ENCODE measurements at places on chromosomes 1 and 21. TPM values are rescaled to one million over a fixed set of nuclear protein-coding genes. Genes with fewer than 3 reads are reported as not detected.
A peak's percentile ranks its signal among the peaks of the same experiment; 100 is the strongest.

DNA sequence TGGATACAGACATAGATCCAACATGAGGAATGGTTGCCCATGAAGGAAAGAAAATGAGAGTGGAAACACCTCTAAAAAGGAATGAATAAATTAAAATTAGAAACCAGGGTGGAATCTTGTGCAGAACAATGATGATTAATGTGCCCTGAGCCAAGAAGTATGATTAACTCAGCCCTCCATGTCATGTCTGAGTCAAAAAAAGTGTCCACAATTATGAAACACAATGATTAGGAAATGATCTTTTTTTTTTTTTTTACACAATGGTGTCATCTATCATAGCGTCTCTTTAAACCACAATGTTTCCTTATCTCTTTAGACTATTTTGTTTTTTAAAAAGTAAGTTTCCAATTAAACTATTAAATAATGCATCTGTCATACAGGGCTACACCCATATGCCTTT lies 78.9 kb upstream of the RAB4A start:
- H3K27ac ChIP-seq: no peak overlapping the region
- H3K27me3 ChIP-seq: no peaks in the 10 kb centered on the region
- DNase-seq: no peak
- H3K4me3 ChIP-seq: no peak overlapping the region
- H3K36me3 ChIP-seq: no peaks in the 10 kb centered on the region

DNA sequence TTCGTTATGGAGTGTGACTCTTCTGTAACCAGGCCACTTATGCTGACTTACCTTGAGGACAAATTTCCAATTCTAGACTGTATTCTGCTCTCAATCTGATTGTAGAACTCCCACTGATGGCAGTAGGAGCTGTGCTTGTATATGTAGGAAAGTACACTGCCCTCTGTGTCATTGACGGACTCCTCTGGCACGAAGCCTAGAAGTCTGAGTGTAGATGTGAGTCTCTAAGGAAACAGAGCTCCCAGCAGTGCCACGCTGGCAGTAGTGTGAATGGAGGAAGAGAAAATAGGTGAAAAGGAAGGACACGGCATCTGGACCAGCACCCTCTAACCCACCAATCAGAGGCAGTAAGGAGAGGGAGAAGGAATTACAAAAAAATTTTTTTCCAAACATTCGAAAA lies 130.4 kb upstream of the ADGRL2 start:
- H3K4me1 ChIP-seq: no peaks in the 10 kb centered on the region
- no peaks in the 10 kb centered on the region for H3K36me3 ChIP-seq
- DNase-seq: peak; percentile 82
- no peaks in the 10 kb centered on the region for H3K27me3 ChIP-seq

Gene PCNT
- 21.6 TPM for polyA plus RNA-seq

Gene S100A14
- 2.5 TPM for polyA plus RNA-seq

DNA sequence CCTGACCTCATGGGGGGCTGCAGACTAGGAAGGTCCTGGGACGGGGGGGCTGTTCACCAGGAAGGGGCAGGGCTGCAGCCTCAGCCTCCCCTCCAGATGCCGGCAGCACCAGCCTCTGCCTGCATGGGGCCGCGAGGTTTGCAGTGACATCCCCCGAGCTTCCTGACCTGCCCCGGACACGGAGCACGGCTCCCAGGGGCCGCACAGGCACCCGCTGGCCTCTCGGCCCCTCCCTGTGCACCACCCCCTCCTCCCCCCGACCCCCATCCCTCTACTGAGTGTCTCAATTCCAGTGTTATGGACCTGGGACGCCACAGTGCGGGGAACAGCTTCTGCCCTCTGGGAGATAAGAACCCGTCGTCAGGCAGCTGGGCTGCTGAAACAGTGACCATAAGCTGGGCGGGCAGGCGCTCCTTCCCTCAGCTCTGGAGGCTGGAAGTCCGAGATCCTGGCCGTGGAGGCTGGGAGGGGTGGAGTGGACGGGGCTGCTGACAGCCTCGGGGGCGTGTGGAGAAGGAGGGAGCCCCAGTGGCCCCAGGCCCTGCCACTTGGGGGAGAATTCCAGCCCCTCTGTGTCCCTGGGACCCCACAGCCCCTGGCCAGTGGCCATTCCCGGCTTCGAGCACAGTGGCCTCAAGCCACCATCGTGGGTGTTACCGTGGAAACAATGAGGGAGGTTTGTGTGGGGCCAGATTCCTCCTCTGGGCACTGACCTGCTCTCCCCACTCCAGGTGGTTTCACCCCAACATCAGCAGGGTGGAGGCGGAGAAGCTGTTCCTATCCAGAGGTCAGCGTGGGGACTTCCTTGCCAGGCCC lies 11.6 kb downstream of the RNF223 start:
- H3K36me3 ChIP-seq: no peaks in the 10 kb centered on the region
- H3K4me3 ChIP-seq: no peak overlapping the region
- no peaks in the 10 kb centered on the region for H3K4me1 ChIP-seq

GRCh38 chr1:176878750-176879536 lies 285.6 kb downstream of the ASTN1 start:
- H3K36me3 ChIP-seq: no peaks in the 10 kb centered on the region
- no peaks in the 10 kb centered on the region for H3K27me3 ChIP-seq
- DNase-seq: no peak
- no peak overlapping the region for H3K27ac ChIP-seq
- H3K4me3 ChIP-seq: no peak overlapping the region

GRCh38 chr1:92882819-92883218 lies 51.0 kb downstream of the RPL5 start:
- no peak overlapping the region for H3K27ac ChIP-seq
- no peak for DNase-seq
- H3K27me3 ChIP-seq: no peaks in the 10 kb centered on the region
- H3K4me1 ChIP-seq: no peaks in the 10 kb centered on the region
- no peak overlapping the region for H3K4me3 ChIP-seq

DNA sequence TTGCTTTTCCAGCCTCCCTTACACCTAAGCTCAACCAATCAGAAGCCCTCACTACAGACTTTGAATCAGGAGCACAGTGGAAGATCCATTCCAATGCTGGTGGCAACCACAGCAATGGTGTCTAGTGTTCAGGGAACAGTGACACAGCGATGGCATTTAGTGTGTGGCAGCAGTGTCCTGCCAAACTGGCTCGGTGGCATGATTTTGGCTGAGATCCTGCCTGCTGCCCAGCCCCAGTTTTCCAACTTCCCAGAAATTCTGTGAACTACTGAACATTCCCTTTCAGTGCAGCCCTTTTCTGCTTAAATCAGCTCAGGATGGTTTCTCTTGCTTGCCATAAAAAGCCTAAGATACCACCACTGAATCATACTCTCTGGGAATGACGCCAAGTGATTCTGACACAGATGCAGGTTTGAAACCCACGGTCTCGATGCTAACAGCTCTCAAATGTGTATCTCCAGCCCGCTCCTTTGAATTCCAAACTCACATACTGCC lies 8.8 kb downstream of the ASAP3 start:
- H3K4me3 ChIP-seq: no peak overlapping the region
- no peak overlapping the region for H3K27ac ChIP-seq
- no peaks in the 10 kb centered on the region for H3K4me1 ChIP-seq
- no peak for DNase-seq
- no peaks in the 10 kb centered on the region for H3K36me3 ChIP-seq

Gene AGMAT
- 1.4 TPM for polyA plus RNA-seq

DNA sequence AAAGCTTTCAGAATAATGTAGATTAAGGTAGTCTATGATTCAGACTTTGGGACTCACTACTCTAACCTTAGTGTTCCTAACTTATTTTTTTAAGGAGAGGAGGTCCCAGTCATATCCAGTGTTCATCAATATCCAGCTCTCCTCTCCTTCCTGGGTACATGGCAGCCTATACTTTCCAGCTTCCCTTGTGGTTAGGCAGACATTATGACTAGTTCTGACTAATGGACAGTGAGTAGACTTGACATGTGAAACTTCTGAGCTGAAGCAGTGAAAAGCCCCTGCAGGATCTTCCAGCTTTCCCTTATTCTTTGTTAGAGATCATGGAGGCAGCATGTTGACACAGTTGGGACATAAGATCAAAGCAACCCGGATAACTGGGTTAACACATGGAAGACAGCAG lies 144.2 kb downstream of the PTPRU start:
- H3K36me3 ChIP-seq: no peaks in the 10 kb centered on the region
- H3K27ac ChIP-seq: no peak overlapping the region
- no peaks in the 10 kb centered on the region for H3K4me1 ChIP-seq

Gene PGLYRP3
- not detected for polyA plus RNA-seq

Gene SCNM1
- polyA plus RNA-seq: 58.4 TPM

Gene UBXN10
- polyA plus RNA-seq: 0.25 TPM

Gene PRDM16
- polyA plus RNA-seq: 5.0 TPM

Gene SHISA4
- polyA plus RNA-seq: 76.1 TPM

GRCh38 chr1:92968138-92969032 lies 7.1 kb upstream of the DIPK1A start:
- H3K27ac ChIP-seq: no peak overlapping the region
- H3K4me3 ChIP-seq: no peak overlapping the region
- H3K4me1 ChIP-seq: peaks cover 2% of the 10 kb centered on the region

DNA sequence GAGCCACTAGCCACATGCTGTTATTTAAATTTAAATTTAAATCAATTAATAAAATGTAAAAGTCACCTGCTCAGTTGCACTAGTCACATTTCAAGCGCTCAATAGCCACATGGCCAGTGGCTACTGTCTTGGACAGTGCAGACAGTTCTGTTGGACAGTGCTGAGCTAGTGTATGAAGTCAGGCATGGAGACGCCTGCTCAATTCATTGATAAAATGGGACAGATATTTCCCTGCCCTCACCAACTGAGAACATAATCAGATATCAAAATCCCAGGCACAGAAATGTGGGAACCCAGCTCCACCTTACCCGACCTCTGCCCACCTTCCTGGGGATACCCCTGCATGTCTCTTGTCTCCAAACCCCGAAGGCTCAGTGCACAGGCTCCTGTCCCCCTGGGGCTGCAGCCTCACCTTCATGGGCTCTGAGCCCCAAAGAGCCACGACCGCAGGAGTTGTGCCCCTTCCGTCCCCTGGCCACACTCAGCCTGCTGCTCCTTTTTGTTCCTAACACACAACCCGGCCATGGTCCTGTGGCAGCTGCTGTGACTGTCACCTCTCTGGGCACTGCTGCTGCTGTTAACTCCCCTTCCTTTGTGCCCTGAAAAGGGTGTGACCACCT lies 63.5 kb downstream of the TCP10L start:
- H3K27ac ChIP-seq: no peak overlapping the region
- H3K4me3 ChIP-seq: no peak overlapping the region
- no peaks in the 10 kb centered on the region for H3K27me3 ChIP-seq

- H3K27me3 ChIP-seq: no peaks in the 10 kb centered on the region
- peak; percentile 72 for DNase-seq
- H3K36me3 ChIP-seq: no peaks in the 10 kb centered on the region
- peak overlapping the region; percentile 85 for H3K4me3 ChIP-seq
- peaks cover 5% of the 10 kb centered on the region for H3K4me1 ChIP-seq
- peak overlapping the region; percentile 81 for H3K27ac ChIP-seq
Measured at GRCh38 chr1:39409055-39409816, 82.2 kb upstream of the BMP8A start.

DNA sequence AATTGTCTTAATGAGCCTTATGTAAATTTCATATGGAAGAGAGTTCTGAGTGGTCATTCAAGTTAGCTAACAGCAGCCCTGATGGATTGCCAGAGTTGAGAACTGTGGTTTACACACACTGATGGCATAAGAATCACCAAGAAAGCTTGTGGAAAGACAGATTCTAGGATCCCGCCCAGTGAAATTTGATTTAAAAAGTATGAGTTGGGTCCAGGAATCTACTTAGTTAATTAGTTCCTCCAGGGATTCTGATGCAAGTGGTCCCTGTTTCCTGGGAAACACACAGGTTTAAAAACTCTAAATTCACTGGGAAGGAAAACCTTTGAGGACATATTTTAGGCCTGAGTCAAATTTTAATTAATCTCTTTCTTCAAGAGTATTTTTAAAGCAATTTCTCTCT lies 144.3 kb downstream of the NTPCR start:
- H3K36me3 ChIP-seq: peaks cover 2% of the 10 kb centered on the region
- no peak for DNase-seq
- H3K4me1 ChIP-seq: no peaks in the 10 kb centered on the region
- H3K27ac ChIP-seq: no peak overlapping the region
- H3K4me3 ChIP-seq: no peak overlapping the region
- H3K27me3 ChIP-seq: no peaks in the 10 kb centered on the region

DNA sequence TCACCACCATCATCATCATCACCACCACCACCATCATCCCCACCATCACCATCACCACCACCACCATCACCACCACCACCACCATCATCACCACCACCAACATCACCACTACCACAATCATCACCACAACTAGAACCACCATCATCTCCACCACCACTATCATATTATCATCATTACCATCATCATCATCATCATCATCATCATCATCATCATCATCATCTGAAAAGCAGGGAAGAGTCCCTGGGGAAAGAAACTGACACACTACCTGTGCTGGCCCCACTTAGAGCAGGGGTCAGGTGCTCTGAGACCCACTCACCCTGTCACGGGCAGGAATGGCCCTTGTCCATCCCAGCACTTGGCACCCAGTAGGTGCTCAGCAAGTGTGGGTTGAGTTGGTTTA lies 104.9 kb upstream of the IFFO2 start:
- H3K27me3 ChIP-seq: no peaks in the 10 kb centered on the region
- no peaks in the 10 kb centered on the region for H3K36me3 ChIP-seq
- no peak overlapping the region for H3K4me3 ChIP-seq
- DNase-seq: no peak
- H3K27ac ChIP-seq: no peak overlapping the region
- no peaks in the 10 kb centered on the region for H3K4me1 ChIP-seq

DNA sequence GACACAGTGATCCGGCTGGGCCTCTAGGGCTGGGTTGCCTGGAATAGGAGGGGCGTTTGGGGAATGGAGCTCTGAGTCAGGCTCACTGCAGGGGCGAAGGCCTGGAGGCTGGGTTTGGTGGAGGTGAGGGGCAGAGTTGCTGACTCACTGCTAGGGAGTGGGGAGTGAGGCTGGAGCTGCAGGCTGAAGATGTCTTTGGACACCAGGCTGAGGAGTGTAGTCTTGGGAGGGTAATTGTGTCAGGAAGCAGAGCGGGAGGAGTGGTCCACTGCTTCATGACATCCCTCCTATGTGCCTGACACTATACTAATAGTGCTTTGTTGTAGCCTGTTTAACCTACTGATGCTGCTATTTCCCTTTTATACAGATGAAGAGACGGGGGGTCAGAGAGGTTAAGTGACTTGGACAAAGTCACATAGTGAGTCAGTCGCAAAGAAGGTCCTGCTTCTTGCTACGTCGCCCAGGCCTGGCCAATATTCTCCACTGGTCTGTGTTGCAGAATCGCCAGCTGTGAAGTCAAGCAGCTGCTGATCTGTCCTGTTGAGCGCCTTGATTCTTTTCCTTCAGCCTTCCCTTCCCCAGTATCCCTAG lies 13.6 kb downstream of the ACTL8 start:
- H3K27me3 ChIP-seq: no peaks in the 10 kb centered on the region
- no peaks in the 10 kb centered on the region for H3K4me1 ChIP-seq
- DNase-seq: peak; percentile 84
- H3K4me3 ChIP-seq: no peak overlapping the region
- no peak overlapping the region for H3K27ac ChIP-seq
- H3K36me3 ChIP-seq: no peaks in the 10 kb centered on the region

DNA sequence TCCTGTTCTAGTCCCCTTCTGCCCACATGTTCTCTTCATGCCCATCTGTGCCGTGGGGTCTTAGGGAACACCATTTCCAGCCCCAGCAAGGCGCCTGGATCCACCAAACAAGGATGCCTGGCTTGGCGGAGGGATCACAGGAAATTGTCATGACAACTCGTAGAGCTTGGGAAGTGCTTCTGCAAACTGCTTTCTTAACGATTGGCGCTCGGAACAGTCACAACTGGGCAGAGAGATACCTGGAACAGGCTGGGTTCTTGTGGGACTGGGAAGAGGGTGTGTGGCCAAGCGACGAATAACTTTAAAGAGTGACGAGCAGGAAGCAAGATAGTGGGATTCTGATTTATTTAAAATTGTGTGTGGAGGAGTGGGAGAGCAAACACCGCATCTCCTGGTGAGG lies 329.8 kb downstream of the RPS6KC1 start:
- no peak overlapping the region for H3K27ac ChIP-seq
- H3K36me3 ChIP-seq: no peaks in the 10 kb centered on the region
- no peak overlapping the region for H3K4me3 ChIP-seq
- H3K4me1 ChIP-seq: no peaks in the 10 kb centered on the region

Gene TBX15
- polyA plus RNA-seq: 1.6 TPM

Gene USH2A
- polyA plus RNA-seq: 0.13 TPM

Gene ADAMTS1
- polyA plus RNA-seq: 384 TPM

Gene TMEM9
- polyA plus RNA-seq: 43.1 TPM

Measured in aorta (tissue), 5 donors.